ENCODE measurements at places on chromosomes 2 and 18.

DNA sequence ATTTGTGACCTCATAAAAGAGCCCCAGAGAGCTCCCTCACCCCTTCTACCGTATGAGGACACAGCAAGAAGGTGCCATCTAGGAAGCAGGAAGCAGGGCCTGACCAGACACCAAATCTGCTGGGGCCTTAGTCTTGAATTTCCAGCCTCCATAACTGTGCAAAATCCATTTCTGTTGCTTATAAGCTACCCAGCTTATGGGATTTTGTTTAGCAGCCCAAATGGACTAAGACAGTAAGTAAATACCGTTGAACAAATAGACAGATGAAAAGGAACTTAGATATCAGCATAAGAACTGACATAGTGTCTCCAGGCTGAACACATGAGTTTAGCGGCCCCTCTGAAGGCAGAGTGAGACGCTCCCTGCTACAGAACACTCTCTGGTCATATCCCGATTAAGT is 130.9 kb downstream of the UXS1 start:
- no peak overlapping the region for H3K4me3 ChIP-seq
- peaks cover 10% of the 10 kb centered on the region for H3K4me1 ChIP-seq
- H3K27me3 ChIP-seq = peaks cover 30% of the 10 kb centered on the region
- DNase-seq = no peak

GRCh38 chr2:47653902-47654789 is 128.8 kb upstream of the MSH6 start:
- H3K4me1 ChIP-seq = peaks cover 51% of the 10 kb centered on the region
- no peaks in the 10 kb centered on the region for H3K27me3 ChIP-seq
- H3K27ac ChIP-seq = peak overlapping the region; percentile 90
- DNase-seq = no peak
- H3K4me3 ChIP-seq = peak overlapping the region; percentile 51

DNA sequence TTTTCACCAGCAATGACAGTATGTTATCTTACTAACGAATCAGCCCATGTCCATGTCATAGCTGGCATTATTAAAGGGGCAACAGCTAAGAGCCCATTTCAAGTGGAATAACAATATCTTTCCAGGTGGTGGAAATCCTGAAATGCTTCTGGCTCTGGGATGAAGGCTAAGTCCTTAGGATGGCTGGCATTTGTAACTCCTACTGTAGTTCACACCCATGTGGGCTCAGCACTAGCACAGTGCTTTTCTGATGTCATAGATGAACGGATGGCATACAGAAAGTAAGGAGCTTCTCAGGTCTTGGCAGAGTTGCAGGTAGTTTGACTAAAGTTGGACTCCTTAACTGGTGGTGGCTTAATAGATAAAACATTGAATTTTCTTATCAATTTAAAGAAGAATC is 10.0 kb downstream of the TMEM200C start:
- no peak overlapping the region for H3K27ac ChIP-seq
- no peak for DNase-seq
- no peaks in the 10 kb centered on the region for H3K4me1 ChIP-seq
- no peaks in the 10 kb centered on the region for H3K36me3 ChIP-seq
- no peak overlapping the region for H3K4me3 ChIP-seq

GRCh38 chr2:128258218-128258617 is 60.5 kb downstream of the HS6ST1 start:
- H3K27ac ChIP-seq = no peak overlapping the region
- no peaks in the 10 kb centered on the region for H3K4me1 ChIP-seq
- H3K27me3 ChIP-seq = no peaks in the 10 kb centered on the region
- no peak overlapping the region for H3K4me3 ChIP-seq
- no peak for DNase-seq

DNA sequence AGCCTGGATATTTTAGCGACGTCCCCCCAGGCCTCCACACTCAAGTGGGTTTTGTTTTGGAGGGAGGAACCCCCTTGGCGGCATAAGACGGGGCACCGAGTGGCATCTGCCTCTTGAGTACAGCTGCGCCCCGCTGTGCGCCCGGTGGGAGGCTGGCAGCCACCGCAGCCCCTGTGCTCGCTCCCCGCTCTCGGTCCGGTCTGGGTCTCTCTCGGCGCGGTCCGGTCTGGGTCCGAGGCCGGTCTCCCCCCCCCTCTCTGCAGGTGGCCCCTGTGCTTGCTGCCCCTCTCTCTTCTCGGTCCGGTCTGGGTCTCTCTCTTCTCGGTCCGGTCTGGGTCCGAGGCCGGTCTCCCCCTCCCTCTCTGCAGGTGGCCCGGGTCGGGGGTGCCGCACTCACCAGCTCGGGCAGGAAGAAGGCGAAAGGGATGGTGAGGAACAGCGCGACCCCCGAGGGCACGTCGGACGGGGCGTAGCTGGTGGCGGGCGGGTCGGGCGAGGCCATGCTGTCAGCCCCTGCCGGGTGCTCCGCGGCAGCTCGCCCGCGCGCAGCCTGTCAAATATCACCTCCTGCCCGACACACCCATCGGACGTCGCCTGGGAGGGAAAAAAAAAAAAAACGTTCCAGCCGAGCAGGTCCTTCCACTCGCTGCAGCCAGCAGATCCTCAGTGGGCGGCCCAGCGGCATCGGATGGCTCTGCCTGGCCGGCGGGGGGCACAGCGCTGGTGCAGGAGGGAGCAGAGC is at the start of gene MALL:
Gene MALL (minus strand): TSS at position 532 of the 742 bp plus-strand sequence. CDS start 30 bp downstream, at position 502.
- peaks cover 42% of the 10 kb centered on the region for H3K27me3 ChIP-seq
- no peaks in the 10 kb centered on the region for H3K4me1 ChIP-seq
- H3K36me3 ChIP-seq = no peaks in the 10 kb centered on the region

DNA sequence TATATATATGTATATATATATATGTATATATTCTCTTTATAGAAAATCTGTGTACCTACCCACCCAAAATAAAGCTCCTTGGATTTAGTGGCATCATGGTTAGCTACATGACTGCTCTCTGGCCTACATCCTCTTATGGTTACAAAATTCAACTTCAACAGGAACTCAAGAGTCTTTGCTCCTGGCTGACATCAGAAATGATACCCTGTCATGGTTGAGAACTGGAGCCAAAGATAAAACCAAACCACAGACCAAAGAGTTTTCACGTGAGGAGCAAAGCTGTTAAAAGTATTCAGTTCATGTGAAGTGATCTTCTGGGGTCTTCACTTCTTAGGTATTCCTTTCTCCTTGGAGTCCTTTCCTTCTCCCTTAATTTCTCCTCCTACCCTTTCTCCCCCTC is 476.3 kb downstream of the SOX11 start:
- no peak overlapping the region for H3K4me3 ChIP-seq
- no peak overlapping the region for H3K27ac ChIP-seq
- H3K4me1 ChIP-seq = no peaks in the 10 kb centered on the region
- DNase-seq = no peak
- H3K27me3 ChIP-seq = no peaks in the 10 kb centered on the region
- no peaks in the 10 kb centered on the region for H3K36me3 ChIP-seq

DNA sequence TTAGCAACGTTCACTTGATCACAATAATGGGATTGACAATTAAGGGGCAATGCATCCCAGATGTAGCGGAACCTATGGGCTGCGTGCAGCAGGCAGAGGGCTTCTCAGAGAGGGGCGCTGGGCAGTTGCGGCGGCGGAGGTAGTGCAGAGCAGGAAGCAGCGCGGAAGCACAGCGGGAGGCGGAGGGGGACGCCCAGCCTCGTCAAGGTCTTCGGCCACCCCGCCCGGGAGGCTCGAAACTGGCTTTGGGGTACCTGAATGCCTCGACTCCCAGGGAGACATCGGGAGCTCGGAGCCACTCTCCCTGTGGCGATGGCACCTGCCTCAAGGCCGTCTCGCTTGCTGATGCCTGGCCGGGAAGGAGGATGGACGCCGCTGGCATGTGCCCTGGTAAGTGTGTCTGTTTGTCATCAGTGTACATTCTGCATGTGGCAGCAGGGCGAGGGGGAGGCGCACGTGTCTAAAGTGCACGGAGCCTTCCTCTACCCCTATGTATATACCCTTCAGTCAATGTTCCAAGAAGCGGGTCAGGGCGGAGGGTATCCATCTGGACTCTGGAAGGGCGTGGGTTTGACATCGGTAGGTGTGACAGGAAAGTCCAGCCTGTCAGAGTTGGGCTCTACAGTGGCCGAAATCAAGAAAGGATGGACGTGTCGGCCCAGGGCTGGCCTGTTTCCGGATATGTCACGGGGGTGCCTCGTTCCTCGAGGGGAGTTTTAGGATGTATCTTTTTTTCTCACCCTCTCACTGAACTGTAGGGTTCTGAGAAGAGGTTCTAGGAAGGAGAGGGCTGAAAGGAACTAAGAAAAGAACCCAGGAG is 7.5 kb upstream of the SP9 start:
- DNase-seq = no peak
- H3K27me3 ChIP-seq = peaks cover 59% of the 10 kb centered on the region
- peak overlapping the region; percentile 85 for H3K4me3 ChIP-seq

DNA sequence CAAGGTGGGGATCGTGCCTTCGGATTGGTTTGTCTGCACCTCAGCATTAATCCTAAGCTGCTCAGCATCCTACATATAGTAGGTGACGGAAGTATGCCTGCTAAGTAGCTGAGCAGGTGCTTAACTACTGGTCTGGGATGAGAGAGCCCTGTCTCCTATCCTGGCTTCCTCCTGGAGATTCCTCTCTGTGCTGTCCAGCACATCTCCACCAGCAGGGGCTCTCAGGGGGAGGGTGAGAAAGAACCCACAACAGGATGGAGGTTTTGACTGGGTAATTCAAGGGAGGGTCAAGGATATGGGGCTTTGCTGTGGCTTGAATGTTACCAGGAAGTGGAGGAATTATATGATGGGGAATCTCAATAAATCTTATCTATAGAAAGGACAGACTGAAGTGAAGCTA is 45.4 kb upstream of the KIF5C start:
- H3K4me3 ChIP-seq = no peak overlapping the region
- H3K36me3 ChIP-seq = no peaks in the 10 kb centered on the region
- peaks cover 8% of the 10 kb centered on the region for H3K27me3 ChIP-seq

DNA sequence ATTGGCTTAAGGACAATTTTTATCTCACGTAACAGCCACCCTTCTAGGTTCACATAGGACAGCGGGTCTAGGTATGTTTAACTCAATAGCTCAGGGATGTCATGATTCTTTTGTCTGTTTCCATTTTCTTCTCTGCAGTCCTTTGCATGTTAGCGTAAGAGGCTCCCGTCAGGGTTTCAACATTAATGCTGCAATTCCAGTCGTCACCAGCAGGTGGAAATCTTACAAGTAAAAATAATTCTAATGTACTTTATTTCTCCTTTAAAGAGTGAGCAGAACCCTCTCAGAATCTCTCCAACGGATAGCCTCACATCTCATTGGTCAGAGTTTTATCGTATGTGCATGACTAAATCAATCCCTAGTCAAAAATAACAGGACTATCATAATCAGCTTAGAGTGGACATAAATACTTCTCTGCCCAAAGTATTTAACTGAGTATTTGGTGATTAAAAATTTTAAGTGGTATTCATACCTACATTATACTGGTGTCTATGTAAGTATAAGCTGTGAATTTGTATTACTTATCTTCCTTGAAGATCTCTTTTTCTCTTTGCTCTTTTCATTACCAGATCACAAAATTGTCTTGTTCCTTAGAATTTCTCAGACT is 487.2 kb upstream of the GCFC2 start:
- DNase-seq = no peak
- no peaks in the 10 kb centered on the region for H3K4me1 ChIP-seq
- H3K27ac ChIP-seq = no peak overlapping the region
- H3K27me3 ChIP-seq = no peaks in the 10 kb centered on the region
- no peaks in the 10 kb centered on the region for H3K36me3 ChIP-seq
- no peak overlapping the region for H3K4me3 ChIP-seq

DNA sequence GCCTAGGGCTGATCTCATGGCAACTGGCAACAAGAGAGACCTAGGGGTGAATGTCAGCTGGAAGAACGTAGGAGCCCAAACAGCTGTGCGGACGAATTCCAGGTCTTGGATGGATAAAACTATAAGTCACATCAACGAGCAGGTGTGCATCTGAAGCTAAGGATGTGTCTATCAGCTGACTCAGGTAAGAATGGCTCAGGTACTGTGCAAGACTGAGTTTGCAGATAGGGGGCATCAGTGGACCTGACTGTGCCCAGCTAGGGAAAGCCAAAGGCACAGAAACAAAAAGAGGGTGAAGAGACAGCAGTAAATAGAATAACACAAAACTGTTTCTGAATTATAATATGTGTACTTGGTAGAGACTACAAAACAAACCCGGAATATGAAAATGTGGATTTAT is 357.3 kb downstream of the ZEB2 start:
- H3K27ac ChIP-seq = no peak overlapping the region
- no peak for DNase-seq
- H3K4me3 ChIP-seq = no peak overlapping the region
- H3K27me3 ChIP-seq = no peaks in the 10 kb centered on the region
- H3K4me1 ChIP-seq = peaks cover 7% of the 10 kb centered on the region
- H3K36me3 ChIP-seq = no peaks in the 10 kb centered on the region

DNA sequence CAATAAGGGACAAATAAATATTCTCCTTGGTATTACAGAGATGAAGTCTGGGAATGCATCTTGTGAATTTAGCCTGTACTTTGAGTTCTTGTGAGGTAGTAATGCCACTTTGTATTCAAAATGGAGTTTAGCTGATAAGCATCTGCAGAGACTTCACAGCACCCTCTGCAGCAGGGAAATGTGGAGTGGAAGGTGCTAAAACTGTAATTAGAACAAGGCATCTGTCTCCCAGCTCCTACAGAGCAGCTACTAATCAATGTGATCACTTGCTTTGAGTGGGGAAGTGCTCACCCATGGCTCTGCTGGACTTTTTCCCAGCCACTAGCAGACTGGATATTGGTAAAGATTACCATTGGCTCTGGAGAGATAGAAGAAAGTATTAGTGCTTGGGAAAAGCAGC is 56.2 kb upstream of the TMEFF2 start:
- H3K27ac ChIP-seq = no peak overlapping the region
- H3K36me3 ChIP-seq = no peaks in the 10 kb centered on the region
- H3K4me3 ChIP-seq = no peak overlapping the region
- no peaks in the 10 kb centered on the region for H3K4me1 ChIP-seq
- DNase-seq = no peak

DNA sequence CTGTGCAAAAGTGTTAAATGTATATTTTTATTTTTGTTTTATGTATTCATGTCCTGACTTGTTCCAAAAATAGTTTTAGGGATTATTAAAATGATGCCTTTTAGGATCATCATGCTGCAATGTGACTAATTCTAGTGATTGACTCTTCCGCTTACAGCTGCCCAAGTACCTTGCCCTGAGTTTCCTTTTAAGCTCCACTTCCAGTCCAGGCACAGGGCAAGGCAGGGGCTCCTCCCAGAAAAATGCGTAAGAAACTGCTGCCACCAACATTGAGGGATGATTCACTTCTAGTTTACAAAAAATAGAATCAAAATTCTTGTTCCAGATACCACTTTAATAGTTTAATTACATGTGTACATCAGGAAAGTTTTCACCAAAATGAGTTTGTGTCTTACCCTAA is 116.4 kb downstream of the IRS1 start:
- no peaks in the 10 kb centered on the region for H3K36me3 ChIP-seq
- H3K4me1 ChIP-seq = no peaks in the 10 kb centered on the region

- H3K27me3 ChIP-seq = no peaks in the 10 kb centered on the region
- no peaks in the 10 kb centered on the region for H3K4me1 ChIP-seq
- no peak overlapping the region for H3K4me3 ChIP-seq
- no peak for DNase-seq
These were observed 268.8 kb downstream of the TWIST2 start for GRCh38 chr2:239116456-239117246.
